ENCODE measurements at places on chromosomes 16 and 17. TPM values are rescaled to one million over a fixed set of nuclear protein-coding genes. Genes with fewer than 3 reads are reported as not detected.

FBXW10 gene
- total RNA-seq = under 0.01 TPM

HSD11B2 gene
- not detected for total RNA-seq

SOX8 gene
- total RNA-seq = 1.4 TPM

GFAP gene
- 0.44 TPM for total RNA-seq

RDM1 gene
- 0.92 TPM for total RNA-seq

PPY gene
- not detected for total RNA-seq

C1QBP gene
- 178 TPM for total RNA-seq

All from aortic smooth muscle cell (primary cell).